Naive thymus-derived CD8-positive, alpha-beta T cell (primary cell): ENCODE measurements at places on chromosomes 13 and 19.

DNA sequence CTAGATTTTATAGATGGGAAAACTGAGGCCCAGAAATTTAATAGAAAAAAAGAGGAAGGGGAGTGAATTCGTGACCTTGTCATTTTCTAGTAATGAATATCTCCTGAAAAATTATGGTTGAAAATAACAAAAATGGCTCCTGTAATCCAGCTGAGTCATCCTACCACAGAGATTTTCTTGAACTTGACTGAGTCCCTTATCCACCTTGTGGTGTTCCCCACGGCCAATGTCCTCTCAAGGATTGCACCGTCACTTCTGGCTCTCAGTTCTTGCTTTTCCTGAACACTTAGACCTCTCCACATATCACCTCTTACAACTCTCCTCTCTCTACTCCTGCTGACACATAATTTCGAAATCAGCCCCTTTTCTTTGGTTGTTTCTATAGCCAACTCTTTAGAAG, 1.2 kb upstream of the KATNAL1 start:
- no peak for DNase-seq

- DNase-seq = no peak
Observed at GRCh38 chr13:36000028-36000427, 131.2 kb downstream of the DCLK1 start.

DNA sequence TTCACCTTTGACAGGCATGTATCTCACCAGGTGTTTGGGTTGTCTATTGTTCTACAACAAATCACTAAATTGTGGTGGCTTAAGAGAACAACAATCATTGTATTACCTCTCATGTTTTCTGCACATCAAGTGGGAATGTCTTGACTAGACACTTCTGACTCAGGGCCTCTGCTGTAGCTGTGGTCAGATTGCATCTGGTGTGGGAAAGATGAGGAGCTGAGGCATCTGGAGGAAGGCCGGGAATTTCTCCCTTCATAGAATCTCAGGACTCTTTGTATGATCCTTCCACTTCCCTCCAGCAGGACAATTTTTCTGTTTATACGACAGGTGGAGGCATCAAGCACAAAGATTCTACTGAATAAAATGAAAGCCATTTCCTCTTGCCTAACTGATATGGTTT, 511.8 kb upstream of the NBEA start:
- no peak for DNase-seq

DNA sequence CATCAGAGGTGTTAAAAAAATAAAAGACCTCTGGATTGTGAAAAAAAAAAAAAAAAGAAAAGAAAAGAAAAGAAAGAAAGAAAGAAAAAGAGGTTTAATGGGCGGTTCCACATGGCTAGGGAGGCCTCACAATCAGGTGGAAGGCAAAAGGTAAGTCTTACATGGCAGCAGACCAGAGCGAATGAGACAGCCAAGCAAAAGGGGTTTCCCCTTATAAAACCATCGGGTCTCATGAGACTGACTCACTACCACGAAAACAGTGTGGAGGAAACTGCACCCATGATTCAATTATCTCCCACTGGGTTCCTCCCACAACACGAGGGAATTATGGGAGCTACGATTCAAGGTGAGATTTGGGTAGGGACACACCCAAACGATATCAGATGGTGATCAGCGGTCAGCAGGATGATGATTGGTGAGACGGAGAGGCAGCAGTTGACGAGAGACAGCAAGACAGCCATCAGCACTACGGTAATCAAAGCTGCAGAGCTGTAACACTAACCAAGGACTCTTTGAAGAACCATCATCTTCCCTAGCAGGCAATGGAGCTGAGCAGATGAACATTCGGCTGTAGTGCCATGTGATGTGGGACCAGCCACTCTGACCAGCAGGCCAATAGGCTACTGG, 3.9 kb upstream of the CD209 start:
- DNase-seq = no peak

- DNase-seq = peak; percentile 24
Observed at GRCh38 chr19:55086730-55087541, 11.3 kb downstream of the EPS8L1 start.

DNA sequence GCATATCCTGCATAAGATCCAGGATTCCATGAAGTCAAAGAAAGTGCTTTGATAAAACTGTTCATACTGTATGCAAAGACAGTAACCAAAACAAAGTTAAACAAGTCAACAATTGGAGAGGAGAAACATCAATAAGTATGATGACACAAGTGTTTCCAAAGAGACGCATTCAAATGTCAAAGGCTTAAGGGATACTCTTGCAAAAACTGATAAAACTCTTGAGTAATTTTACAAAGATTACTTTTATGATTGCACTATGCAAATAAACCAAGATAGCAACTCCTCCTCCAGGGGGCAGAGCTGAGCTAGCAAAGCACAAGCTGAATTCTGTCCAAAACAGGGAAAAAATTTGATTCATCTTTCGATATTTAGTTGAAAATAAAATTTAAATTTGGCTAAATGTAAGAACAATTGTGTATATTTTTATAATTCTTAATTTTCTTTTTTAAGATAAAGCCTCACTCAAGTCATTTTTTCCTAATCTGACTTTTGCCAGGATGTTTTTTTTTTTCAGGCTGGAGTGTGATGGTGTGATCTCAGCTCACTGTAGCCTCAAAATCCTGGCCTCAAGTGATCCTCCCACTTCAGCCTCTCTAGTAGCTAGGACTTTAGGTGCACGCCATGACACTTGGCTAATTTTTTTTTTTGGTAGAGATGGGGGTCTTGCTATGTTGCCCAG, 84.0 kb downstream of the MZT1 start:
- DNase-seq = peak; percentile 28

DNA sequence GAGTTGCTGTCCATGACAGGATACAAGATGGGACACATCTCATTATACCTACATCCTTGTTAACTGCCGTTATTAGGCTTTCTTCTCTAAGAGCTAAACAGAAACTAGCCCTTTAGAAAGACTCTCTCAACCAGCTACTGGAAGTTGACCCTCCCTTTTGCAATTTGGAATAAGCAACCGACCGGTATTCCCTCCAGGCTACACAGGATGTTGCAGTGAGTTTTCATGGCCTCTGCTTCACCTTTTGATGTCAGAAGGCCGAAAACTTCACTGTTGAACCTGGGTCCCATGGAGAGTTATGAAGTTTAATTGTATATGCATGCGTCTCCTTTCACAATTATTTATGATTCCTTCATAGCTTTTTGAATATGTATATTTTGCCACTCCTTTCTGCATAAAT, 1042.5 kb upstream of the SPRY2 start:
- DNase-seq = no peak

- no peak for DNase-seq
Observed at GRCh38 chr19:45863840-45864628, at the start of gene FOXA3. TSS of gene FOXA3 (plus strand) at chr19:45864326. CDS start at chr19:45864457, 131 bp downstream.

- DNase-seq = no peak
Observed at GRCh38 chr13:34931572-34931971, 10.5 kb upstream of the NBEA start.

- no peak for DNase-seq
Observed at GRCh38 chr19:55544776-55545439, 435 bp downstream of the SBK3 start.

GRCh38 chr13:85833921-85834320, 34.7 kb upstream of the SLITRK6 start:
- no peak for DNase-seq

DNA sequence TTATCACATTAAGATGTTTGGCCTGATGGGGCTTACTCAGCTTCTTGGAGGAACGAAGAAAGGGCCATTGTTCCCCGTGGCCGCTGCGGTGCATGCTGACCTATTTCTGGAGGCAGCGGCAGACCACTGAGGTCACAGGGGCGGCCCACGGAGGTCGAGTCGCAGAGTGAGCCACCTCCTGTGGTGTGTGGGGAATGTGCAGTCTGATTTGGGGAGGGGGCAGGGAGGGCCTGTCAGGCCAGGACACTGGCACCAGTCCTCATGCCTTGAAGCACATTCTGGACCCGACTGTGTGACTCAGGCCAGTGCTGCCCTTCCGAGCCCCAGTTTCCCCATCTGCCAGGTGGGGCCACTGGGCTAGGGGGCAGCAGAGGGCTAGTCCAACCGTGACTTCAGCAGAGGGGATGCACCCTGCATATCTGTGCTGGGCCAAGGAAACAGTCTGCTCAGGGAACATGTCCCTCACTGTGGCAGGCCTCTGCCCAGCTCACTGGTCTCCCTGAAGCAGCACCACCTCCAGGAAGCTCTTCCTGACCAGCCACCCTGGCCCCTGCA, 6.3 kb downstream of the SLC7A10 start:
- DNase-seq = no peak

DNA sequence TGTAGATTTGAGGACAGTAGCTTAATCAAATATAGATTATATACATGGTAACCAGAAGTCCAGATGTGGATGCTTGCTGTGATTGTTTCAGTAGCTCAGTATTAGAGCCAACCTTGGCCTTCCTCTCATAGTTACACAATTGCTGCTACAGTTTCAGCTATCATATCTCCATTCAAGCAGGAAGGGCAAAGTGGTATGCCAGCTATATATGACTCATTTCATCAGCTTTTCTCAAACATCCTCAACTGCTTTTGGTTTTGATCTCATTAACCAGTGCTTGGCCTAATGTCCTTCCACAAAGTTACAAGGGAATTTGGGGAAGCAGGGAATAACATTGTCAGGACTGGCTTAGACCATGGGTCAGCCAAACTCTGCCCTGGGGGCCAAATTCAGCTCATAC, 73.0 kb upstream of the MAB21L1 start:
- no peak for DNase-seq

DNA sequence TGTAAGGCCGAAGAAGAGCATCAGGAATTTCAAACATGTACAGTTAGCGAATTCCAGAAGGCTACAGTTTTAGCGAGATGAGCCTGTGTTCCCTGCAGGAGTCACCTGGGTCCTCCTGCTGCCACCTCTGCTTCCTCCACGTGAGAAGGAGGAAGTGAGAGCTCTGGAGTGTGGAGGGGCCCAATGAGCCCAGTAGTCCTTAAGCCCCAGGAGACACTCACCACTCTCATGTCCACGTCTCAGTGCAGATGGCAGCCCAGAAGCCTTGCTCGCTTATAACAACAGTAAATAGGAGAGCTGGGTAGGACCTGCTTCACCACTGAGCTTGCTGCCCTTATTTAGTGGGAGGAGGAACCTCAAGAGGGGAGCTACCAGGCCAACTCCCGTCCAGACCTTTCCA, 44.3 kb downstream of the SERP2 start:
- DNase-seq = no peak

DNA sequence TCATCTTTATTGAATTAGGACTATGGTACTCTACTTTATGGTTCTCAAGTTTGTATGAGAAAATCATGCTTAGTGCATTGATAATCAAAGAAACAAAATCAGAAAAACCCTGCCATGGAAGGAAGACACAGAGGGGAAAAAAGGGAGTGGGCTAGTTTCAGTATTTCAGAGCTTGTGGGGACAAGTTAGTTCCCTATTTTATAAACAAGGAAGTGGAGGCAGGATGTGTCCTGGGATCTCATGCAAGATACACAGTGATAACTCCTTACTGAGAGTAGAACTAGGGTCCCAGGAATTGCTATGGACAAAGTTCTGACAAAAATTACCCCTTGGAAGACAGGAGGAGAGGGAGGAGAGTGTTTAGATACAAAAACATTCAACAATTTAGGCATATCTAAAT, 1277.3 kb downstream of the UQCRFS1 start:
- DNase-seq = no peak

- no peak for DNase-seq
Observed at GRCh38 chr13:114048443-114048842, 74.6 kb upstream of the C13orf46 start.

- DNase-seq = peak; percentile 40
Observed at GRCh38 chr19:55005684-55006488, 32.2 kb downstream of the GP6 start.

DNA sequence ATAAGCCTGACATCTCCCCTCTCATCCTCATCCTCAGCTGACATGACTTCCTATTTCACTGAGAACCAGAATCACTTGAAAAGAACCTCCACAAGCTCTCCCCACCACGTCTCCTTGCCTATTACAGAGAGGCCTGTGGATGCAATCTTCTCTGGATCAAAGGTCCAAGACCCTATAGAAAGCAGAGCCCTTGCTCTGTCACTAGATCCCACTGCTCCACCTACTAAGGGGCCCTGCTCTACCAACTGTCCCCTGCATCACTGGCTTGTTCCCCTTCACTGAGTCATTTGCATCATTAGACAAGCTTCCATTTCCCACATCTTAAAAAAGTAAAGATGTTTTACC, 40.8 kb downstream of the RCBTB2 start:
- DNase-seq = no peak

- no peak for DNase-seq
Observed at GRCh38 chr13:34853161-34853560, 88.9 kb upstream of the NBEA start.

- no peak for DNase-seq
Observed at GRCh38 chr19:40603071-40603388, 1.9 kb downstream of the LTBP4 start.

- DNase-seq = no peak
Observed at GRCh38 chr19:10352764-10353671, 13.6 kb upstream of the ICAM3 start.

DNA sequence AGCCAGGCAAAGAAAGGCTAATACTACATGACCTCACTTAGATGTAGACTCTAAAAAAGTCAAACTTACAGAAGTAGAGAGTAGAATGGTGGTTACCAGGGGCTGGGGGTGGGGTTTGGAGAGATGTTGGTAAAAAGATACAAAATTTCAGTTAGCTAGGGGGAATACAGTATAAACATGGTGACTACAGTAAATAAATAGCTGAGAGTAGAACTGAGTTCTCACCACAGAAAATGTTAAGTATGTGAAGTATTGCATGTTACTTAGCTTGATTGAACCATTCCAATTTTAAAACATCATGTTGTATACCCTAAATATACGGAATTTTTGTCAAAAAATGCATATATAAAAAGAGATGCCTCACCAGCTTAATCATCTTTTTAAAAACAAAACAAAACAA, 67.5 kb upstream of the DOCK9 start:
- DNase-seq = no peak

- DNase-seq = no peak
Observed at GRCh38 chr13:38875186-38875875, 115.3 kb downstream of the STOML3 start.

GRCh38 chr13:80312967-80313366, 28.0 kb downstream of the SPRY2 start:
- DNase-seq = no peak

GRCh38 chr19:32313569-32314265, 31.7 kb upstream of the ZNF507 start:
- DNase-seq = no peak

GRCh38 chr19:39582442-39582841, 19.9 kb upstream of the LGALS13 start:
- DNase-seq = no peak

GRCh38 chr19:40466219-40466984, 399 bp upstream of the SPTBN4 start:
- DNase-seq = peak; percentile 74
